ENCODE measurements at places on chromosomes 2 and 18.

DNA sequence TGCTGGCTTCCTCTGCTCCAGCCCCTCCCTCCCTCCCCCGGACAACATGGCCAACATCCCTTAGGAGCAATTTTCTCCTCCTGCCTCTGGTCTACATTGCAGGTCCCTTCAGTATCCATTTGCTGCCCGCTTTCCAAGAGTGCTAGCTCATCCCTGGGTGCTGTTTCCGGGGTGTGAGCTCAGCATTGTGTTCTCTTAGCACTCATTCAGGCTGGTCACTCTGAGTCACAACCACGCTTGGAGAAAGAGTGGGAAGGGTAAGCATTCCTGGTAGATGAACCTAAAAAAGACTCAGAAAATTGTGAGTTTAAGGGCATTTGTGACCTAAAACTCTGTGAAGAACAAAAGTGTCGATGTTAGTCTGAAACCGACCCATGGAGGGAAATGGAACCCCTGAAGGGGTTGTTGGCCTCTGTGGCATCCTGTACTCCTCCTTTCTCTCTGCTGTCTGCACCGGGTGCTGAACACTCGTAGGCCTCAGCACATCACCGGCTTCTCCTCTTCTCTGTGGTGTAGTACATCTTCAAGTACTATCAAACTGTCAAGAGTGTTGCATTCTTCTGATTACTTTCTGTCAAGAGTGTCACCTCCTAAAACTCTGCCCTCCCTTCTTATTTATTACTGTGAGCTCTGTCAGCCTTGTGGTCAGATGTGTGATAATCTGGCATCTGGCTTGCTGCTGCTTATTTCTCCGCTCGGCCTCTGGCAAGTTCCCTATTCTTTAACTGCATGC, 73.0 kb downstream of the CTNNA2 start:
- no peak for DNase-seq

DNA sequence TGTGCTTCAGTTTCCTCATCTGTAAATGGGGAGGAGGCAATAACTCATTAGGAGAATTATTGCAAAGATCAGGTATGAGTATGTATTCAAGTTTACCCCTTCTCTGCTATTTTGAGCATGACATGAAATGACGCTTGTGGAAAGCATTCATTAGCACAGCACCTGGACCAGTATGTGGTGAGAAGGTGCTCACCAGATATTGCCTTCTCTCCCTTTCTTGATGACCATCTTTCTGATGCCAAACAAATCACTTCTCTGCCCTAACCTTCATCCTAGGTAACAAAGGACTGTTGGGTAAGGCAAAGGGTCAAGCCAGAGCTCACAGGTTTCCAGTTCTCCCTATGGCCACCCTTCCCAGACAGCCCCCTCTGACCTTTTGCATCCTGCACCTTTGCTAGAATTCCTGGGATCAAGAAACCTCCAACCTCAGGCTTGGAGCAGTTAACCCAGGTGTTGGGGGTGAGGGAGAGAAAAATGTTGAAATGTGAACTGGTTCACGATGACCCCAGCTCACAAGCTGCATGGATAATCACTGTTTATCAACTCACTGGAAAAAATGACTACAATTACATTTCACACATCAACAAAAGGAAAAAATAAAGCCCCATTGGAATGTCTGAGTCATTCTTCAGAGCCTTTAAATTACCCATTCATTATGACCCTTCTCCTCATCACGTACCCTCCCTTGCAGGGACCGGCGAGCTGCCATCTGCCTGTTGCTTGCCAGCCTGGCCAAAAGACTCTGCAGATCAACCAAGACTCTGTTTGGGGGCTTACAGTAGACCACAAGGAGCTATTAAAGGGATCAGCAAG, 41.6 kb downstream of the LBH start:
- no peak for DNase-seq

DNA sequence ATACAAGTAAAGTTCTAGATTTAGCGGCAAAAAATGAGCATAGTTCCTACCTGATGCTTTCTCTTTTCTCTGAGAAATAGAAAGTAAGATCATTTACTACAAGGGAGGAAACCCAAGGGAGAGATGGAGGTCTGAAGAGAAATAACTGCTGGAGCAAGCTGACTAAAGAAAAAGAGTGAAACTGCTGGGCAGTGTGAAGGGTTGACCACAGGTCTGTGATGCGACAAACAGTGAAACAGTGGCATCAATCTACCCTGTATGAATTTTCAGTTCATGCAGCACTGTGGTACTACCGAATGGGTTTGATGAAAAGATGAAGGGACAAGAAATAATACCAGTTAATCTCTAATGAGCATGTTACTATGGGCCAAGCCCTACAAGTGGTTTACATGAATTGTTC, 52.2 kb downstream of the CUL3 start:
- no peak for DNase-seq

DNA sequence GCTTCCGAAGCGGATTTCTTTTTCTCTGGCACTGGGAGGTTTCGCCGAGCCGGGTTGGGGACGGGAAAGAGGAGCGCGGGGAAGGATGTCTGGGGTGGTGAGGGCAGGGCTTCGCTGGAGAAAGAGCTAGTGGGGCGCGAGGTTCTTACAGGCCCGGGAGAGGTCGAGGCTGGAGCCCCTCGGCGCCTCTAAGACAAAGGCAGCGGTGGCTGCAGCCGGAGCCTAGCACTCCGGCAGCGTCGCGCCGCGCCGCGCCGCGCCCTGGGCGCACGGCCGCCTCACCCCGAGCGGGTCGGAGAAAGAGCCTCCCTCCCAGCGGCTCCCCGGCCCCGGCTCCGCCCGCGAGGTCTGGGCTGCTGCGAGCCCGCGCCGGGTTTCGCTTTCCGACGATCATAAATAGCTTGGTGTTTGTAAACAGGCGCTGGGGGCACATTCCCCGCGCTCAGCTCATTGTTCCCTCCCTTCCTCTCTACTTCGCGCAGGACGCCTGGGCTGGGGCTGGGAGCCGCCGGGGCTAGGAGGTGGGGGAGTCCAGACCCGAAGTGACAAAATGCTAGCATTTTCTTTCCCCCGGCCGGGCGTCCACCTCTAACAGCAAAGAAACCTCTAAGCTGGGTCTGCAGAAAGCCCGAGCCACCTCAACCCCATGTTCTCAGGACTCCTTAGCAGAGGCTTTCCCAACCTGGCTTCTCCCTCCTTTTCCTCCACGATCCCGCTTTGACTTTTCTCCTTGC, 813 bp upstream of the MEIS1 start:
- DNase-seq = no peak

DNA sequence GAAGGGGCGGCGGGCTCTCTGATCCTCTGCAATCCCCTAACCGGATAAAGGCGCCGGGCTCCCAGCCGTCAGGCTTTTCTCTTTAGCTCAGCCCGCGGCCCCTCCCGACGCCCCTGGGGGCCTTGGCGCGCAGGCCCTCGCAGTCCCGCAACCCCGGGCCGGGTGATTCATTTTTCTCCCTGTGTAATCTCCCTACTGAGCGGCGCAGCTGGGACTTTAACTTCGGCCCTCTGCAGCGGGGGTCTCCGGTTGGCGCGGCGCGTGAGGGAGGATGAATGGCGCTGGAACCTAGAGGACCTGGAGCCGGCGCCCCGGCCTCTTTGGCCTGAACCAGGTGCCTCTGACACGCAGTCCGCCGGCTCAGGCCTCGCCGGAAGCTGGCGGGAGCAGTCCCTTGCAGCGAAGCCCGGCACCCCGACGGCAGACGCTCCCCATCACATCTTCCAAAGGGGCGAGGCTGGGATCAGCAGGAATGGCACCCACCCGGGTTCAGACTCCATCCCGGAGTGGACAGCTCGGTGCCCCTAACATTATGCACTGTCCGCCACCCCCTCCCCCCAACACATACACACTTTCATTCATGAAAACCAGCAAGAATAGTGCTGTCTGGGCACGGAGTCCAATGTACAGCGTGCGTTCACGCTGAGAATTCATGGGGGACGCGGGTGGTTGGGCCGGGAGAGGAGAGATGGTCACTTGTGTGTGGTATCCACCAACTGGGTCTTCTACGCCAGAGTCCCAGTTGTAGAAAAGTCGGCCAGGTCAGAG, 1.2 kb downstream of the CNGA3 start:
- DNase-seq = no peak

GRCh38 chr2:86477349-86477748, 36.2 kb downstream of the KDM3A start:
- no peak for DNase-seq

DNA sequence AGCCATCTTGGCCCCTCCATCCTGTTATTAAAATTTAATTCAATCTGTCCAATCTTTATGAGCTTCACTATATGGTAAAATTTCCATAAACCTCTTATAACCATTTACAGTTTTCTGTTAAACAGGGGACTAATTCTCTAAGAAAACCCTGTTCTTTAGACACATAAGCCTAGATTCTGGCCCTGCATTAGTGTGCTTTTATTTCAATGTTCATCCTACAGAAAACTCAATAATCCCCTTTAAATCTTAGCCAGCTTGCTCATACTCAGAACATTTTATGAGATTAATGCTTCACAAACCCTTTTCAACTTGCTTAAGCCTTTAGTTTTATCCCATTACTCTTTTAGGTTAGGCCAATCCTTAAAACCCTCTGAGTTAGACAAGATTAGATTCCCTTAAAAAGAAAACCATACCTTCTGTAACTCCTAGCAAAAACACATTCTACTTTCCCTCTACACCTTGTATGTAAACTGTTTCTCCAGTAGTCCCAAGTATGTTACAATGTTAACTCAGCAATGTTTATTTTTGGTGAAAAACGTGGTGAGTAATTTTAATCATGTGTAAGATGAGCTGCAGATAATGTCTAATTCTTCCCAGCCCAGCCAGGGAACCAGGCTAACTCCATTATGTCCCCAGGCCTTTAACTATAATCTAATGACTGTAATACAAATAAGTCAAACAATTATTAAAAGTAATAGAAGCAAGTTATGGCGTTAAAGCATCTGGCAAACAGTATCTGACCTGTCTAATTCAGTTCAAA, 1953.4 kb upstream of the LRRTM1 start:
- DNase-seq = no peak

GRCh38 chr2:23926290-23926749, 603 bp downstream of the ATAD2B start:
- no peak for DNase-seq

GRCh38 chr2:216286616-216287231, 85.6 kb downstream of the MARCHF4 start:
- DNase-seq = no peak

GRCh38 chr18:32610176-32610575, 139.5 kb upstream of the GAREM1 start:
- DNase-seq = no peak

GRCh38 chr18:37570336-37570930, 4.8 kb upstream of the CELF4 start:
- DNase-seq = no peak

GRCh38 chr2:134406736-134407135, 152.9 kb downstream of the MGAT5 start:
- DNase-seq = no peak

GRCh38 chr2:95273566-95274290, 521 bp upstream of the PROM2 start:
- no peak for DNase-seq

DNA sequence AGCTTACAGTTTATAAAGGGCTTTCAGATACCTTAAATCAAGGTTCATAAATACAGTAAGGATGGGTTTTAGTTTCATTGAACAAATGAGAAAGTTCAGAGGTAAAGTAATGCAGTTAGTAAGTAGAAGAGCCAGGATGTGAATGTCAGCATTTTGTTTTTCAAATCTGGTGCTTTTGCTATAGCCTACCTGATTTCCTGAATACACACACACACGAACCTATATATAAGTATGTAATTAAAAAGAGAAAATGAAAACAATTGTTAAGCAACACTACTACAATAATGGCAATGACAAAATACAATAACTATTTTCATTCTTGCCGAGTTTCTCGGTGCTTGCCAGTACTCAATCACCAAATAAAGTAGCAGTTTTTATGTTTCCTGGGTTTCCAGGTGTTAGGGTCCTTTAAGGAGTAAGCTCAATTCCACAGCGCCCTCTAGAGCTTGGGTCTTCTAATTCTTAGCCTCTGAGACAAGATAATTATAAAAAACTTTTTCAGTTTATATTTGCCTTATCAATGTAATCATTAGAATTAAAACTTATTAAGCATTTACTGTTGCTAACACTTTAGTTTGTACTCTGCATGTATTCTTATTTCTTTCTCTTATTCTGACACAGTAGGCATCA, 512.9 kb upstream of the ACVR2A start:
- DNase-seq = peak; percentile 65

DNA sequence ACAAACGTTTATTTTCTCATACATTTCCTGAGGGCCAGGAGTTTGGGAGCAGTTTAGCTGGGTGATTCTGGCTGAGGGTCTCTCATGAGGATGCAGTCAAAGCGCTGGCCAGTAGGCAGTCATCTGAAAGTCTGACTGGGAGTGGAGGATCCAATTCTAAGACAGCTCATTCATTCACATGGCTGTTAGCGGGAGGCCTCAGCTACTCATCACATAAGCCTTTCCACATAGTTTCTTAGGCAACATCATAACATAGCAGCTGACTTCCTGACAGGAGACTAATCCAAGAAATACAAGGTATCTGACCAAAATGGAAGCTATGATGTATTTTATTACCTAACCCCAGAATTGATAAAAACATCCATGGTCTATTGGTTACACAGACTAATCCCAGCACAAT, 2.9 kb upstream of the MRPL44 start:
- no peak for DNase-seq

- no peak for DNase-seq
Measured at GRCh38 chr2:102975996-102976975, 214.5 kb downstream of the TMEM182 start.

GRCh38 chr2:28683100-28683706, 68.4 kb upstream of the PPP1CB start:
- DNase-seq = no peak

GRCh38 chr2:48938231-48938630, 182.7 kb upstream of the LHCGR start:
- DNase-seq = no peak

- DNase-seq = peak; percentile 33
Measured at GRCh38 chr2:238784671-238785527, 63.0 kb upstream of the TWIST2 start.

GRCh38 chr2:81234711-81235110, 930.2 kb upstream of the LRRTM1 start:
- DNase-seq = no peak

GRCh38 chr2:176159663-176160250, 2.6 kb downstream of the HOXD3 start:
- no peak for DNase-seq

DNA sequence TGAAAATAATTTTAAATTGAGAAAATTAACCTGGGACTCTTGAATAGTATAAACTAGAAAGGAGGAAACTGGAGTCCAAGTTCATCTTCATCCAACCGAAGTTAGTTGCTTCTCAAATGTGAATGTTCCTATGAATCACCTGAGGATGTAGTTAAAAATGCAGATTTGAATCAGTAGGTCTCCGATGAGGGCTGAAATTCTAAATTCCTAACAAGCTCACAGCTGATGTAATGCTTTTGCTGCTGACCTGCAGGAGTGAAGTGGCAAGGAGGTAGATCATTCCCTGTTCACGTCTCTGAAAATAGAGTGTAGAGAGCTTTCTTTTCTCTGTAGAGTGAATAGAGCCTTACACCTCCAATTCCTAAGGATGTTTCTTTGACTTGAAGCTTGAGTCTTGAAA, 685.5 kb downstream of the CPS1 start:
- DNase-seq = no peak

DNA sequence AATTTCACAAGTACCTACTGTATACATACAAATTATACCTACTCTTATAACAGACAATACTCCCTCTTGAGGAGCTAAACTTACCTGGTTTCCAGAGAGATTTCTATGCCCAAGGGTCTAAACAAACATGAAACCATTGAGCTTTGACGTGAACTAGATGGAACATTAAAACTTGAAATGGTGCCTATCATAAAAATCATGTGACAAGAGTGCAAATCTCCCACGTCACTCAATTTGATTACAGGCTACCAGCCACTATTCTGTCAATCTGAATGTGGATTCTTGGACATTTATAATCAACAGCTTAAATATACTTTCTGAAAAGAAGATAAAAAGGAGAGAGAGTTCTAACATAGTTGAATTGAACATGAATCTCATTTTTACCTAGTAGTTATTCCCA, 297.1 kb upstream of the SESTD1 start:
- no peak for DNase-seq

All from CD4-positive, alpha-beta T cell treated with Interleukin-15 for 4 hours (primary cell).